A673 (cell line): ENCODE measurements at places on chromosomes 11 and 22. TPM values are rescaled to one million over a fixed set of nuclear protein-coding genes. Genes with fewer than 3 reads are reported as not detected.

GRCh38 chr11:112499153-112499880, 238.7 kb upstream of the PLET1 start:
- no peaks in the 10 kb centered on the region for H3K27me3 ChIP-seq
- H3K36me3 ChIP-seq: no peaks in the 10 kb centered on the region
- H3K27ac ChIP-seq: peak overlapping the region; percentile 79
- peaks cover 32% of the 10 kb centered on the region for H3K4me1 ChIP-seq
- no peak overlapping the region for H3K4me3 ChIP-seq

- no peak overlapping the region for H3K4me3 ChIP-seq
- H3K36me3 ChIP-seq: no peaks in the 10 kb centered on the region
These were observed 61.4 kb downstream of the C11orf58 start for GRCh38 chr11:16799890-16800289.

GRCh38 chr11:64546600-64546999, 44.4 kb upstream of the SLC22A12 start:
- no peak overlapping the region for H3K4me3 ChIP-seq
- H3K4me1 ChIP-seq: no peaks in the 10 kb centered on the region
- no peaks in the 10 kb centered on the region for H3K36me3 ChIP-seq
- H3K27me3 ChIP-seq: no peaks in the 10 kb centered on the region

- no peak overlapping the region for H3K27ac ChIP-seq
- H3K27me3 ChIP-seq: no peaks in the 10 kb centered on the region
- no peak overlapping the region for H3K4me3 ChIP-seq
- no peak for DNase-seq
These were observed 11.6 kb upstream of the CHADL start for GRCh38 chr22:41252365-41252764.

GRCh38 chr11:12164061-12165014, 53.9 kb downstream of the MICAL2 start:
- H3K27ac ChIP-seq: no peak overlapping the region
- H3K4me3 ChIP-seq: no peak overlapping the region
- peaks cover 6% of the 10 kb centered on the region for H3K4me1 ChIP-seq
- H3K36me3 ChIP-seq: no peaks in the 10 kb centered on the region
- no peak for DNase-seq

GRCh38 chr11:33449798-33450197, 192.6 kb downstream of the HIPK3 start:
- H3K36me3 ChIP-seq: no peaks in the 10 kb centered on the region
- no peak overlapping the region for H3K4me3 ChIP-seq
- no peak overlapping the region for H3K27ac ChIP-seq
- no peak for DNase-seq
- no peaks in the 10 kb centered on the region for H3K4me1 ChIP-seq

DNA sequence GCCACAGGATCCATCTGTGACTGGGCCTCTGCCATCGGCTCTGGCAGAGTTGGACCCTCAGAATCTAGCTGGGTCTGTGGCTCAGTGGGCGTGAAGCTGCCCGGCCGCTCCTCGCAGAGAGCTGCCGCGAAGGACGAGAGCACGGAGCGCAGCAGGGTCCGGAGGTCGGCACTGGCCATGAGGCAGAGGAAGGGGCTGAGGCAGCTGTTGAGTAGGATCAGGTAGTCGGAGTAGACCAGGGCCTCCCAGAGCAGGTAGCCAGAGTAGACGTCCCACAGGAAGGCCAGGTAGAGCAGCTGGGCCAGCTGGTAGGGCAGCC, 912 bp downstream of the GPR152 start:
- H3K27ac ChIP-seq: no peak overlapping the region
- no peak overlapping the region for H3K4me3 ChIP-seq
- H3K4me1 ChIP-seq: no peaks in the 10 kb centered on the region
- H3K36me3 ChIP-seq: no peaks in the 10 kb centered on the region

- peaks cover 25% of the 10 kb centered on the region for H3K36me3 ChIP-seq
- H3K4me3 ChIP-seq: no peak overlapping the region
- H3K4me1 ChIP-seq: no peaks in the 10 kb centered on the region
- H3K27ac ChIP-seq: no peak overlapping the region
These were observed 69.2 kb downstream of the DGCR2 start for GRCh38 chr22:19052941-19053541.

DNA sequence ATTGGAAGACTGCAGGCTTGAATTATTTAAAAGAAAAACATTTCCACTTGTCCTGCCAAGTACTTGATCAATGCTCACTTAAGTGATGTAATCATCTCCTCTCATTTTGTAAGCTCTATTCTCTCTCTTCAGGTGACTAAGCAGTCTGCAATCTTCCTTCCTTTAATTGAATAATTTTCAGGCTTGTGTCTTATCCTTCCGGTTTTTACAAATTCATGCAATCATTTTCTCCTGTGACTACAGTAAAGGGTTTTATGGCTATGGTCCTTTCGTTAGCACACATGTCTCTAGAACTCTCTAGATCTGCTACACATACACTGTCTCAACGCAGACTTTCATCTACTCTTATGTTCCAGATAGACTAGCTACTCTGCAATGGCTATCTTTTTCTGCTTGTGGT, 12.6 kb upstream of the UPB1 start:
- DNase-seq: peak; percentile 91
- H3K4me1 ChIP-seq: peaks cover 58% of the 10 kb centered on the region
- peak overlapping the region; percentile 70 for H3K27ac ChIP-seq
- no peaks in the 10 kb centered on the region for H3K36me3 ChIP-seq
- no peak overlapping the region for H3K4me3 ChIP-seq

DNA sequence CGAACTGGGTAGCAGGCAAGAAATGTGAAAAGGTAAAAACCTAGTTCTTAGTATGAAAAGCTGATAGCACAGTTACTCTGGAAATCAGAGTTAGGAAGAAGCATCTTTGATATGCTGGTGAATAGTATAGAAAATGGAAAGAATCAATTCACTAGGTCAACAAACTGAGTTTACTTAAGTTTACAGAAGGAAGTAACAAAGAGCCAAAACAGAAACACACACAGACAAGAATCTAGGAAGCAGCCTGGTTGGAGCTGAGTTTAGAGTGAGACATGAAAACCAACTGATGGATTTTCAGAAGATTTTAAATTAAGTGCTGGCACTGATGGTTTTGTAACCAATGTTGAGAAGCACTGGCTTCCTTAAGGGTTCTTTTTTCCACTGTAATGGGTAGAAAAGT, 296.3 kb downstream of the CADM1 start:
- no peaks in the 10 kb centered on the region for H3K36me3 ChIP-seq
- no peaks in the 10 kb centered on the region for H3K27me3 ChIP-seq
- H3K4me3 ChIP-seq: no peak overlapping the region
- no peak overlapping the region for H3K27ac ChIP-seq

GRCh38 chr11:3947061-3947460, 91.6 kb downstream of the STIM1 start:
- H3K4me3 ChIP-seq: no peak overlapping the region
- no peaks in the 10 kb centered on the region for H3K27me3 ChIP-seq
- DNase-seq: peak; percentile 39

DNA sequence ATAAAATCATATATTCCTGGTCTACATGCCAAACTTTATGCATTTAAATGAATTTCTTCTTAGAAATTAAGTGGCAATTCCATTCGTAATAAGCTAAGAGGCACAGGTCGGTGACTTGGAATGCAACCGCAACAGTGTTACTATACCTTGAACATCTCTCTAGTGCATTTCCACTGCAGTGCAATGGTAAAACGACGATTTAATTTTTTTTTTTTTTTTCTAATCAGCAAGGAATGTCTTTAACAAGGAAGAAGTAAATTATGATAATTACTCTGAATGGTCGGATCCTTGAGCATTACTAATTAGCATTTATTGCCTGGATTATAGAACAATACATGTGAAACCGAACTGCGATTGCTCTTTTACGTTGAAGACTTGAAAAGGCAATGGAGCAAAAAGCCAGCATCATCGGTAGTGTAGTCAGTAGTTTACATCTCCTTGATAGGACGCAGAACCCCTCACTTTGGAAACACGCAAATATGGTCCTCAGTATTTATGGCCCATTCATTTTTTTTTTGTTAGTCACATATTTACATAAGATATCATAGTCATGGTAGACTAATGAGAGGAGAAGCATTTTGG, 20.2 kb downstream of the BLID start:
- H3K36me3 ChIP-seq: peaks cover 19% of the 10 kb centered on the region
- no peak overlapping the region for H3K27ac ChIP-seq

DNA sequence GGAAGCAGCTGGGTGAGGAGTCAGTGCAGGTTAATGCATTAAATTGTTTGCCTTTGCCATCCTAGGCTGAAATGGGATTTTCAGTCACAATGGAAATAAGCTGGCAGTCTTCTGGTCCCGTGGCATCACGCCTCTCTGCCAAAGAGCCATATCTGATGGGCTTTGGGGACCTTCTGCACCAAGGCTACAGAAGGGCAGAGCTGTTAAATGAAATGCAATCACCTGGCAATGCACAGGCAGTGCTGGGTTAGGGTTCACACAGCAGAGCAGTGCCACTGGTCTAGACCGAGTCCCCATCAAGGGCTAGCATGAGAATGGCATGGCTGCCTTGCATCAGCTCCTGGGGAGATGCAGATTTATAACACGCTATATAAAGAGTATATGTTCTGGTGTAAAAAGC, 749.2 kb downstream of the NTM start:
- H3K4me1 ChIP-seq: peaks cover 4% of the 10 kb centered on the region
- no peaks in the 10 kb centered on the region for H3K36me3 ChIP-seq
- DNase-seq: no peak
- no peak overlapping the region for H3K4me3 ChIP-seq
- H3K27me3 ChIP-seq: no peaks in the 10 kb centered on the region

DNA sequence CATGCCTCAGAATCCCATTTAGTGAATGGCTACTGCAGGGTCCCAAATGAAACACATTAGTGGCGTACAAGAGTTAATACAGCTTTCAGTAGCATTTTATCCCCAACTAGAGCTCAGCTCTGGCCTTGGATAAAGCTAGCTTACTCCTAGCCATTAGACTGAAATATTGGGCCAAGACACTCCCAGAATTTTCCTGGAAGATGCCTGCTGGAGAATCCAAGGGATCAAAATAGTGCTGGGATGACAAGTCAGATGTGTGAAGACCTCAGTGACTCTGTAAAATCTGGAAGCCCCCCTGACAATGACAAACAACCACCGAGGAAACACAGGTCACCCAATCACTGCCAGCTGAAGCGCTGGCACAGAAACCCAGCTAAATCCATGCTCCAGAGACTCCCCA, 303.1 kb upstream of the SORL1-AS1 start:
- no peaks in the 10 kb centered on the region for H3K4me1 ChIP-seq
- H3K27ac ChIP-seq: no peak overlapping the region
- H3K4me3 ChIP-seq: no peak overlapping the region
- H3K36me3 ChIP-seq: no peaks in the 10 kb centered on the region

- H3K4me3 ChIP-seq: no peak overlapping the region
- no peaks in the 10 kb centered on the region for H3K36me3 ChIP-seq
- no peak overlapping the region for H3K27ac ChIP-seq
- peaks cover 5% of the 10 kb centered on the region for H3K27me3 ChIP-seq
- no peaks in the 10 kb centered on the region for H3K4me1 ChIP-seq
- DNase-seq: no peak
These were observed 39.8 kb downstream of the KCNQ1 start for GRCh38 chr11:2484576-2485125.

The MUC6 gene
- not detected in 2 replicates for total RNA-seq

The PNPLA3 gene
- 11.8 and 15.6 TPM in 2 replicates for total RNA-seq

The SERPING1 gene
- 5.2 and 7.0 TPM in 2 replicates for total RNA-seq

The CARD18 gene
- not detected in 2 replicates for total RNA-seq

The PHOX2A gene
- total RNA-seq: not detected in 2 replicates

The UBE2L6 gene
- total RNA-seq: 30.4 and 38.8 TPM in 2 replicates

The OR4A16 gene
- 1.7 and 3.0 TPM in 2 replicates for total RNA-seq

The SEPTIN5 gene
- total RNA-seq: 50.4 and 58.9 TPM in 2 replicates

The APBB1 gene
- 81.1 and 83.8 TPM in 2 replicates for total RNA-seq

The PRR5 gene
- 15.6 and 17.9 TPM in 2 replicates for total RNA-seq

The PRG3 gene
- not detected in 2 replicates for total RNA-seq

The PKNOX2 gene
- total RNA-seq: 1.1 and 1.4 TPM in 2 replicates

The IFITM10 gene
- 0.24 TPM in 1 of 2 replicates, not detected in the other for total RNA-seq
